Renal cortex interstitium (tissue), 15 donors: ENCODE measurements at places on chromosomes 2 and 18.

DNA sequence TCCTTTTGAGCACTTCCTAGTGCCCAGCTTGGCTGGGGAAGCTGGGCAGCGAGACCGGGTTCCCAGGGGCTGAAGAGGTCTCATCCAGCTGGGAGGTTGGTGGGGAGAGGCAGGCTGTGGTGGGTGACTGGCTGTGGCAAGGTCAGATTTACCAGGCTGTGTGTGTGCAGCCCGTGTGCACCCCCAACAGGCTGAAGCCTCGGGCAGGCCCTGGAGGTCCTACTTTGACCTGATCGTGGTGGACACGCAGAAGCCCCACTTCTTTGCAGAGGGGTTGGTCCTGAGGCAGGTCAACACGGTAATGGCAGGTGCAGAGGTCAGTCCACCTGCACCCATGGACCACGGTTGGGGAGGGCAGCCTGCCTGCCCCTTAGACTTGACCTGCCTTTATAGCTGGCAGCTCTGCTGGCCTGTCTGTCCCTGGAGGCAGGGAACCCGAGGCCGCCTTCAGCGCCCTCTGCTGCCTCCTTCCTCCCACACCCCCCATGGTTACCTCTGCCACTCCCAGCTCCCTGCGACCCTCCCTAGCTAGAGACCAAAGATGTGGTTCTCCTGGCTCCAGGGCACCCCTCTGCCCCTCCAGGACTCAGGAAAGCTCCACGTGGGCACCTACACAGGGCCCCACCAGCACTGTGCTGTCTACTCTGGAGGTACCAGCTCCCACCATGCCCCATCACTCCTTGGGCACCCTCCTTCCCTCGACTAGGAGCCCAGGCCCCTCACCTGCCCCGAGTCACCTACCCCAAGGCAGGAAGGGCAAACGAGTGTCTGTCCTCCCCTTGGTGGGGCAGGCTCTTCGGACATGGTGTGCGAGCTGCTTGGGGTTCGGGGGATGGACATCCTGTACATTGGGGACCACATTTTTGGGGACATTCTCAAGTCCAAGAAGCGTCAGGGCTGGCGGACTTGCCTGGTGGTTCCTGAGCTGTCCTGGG is 4.0 kb downstream of the NT5DC4 start:
- DNase-seq, result no peak

DNA sequence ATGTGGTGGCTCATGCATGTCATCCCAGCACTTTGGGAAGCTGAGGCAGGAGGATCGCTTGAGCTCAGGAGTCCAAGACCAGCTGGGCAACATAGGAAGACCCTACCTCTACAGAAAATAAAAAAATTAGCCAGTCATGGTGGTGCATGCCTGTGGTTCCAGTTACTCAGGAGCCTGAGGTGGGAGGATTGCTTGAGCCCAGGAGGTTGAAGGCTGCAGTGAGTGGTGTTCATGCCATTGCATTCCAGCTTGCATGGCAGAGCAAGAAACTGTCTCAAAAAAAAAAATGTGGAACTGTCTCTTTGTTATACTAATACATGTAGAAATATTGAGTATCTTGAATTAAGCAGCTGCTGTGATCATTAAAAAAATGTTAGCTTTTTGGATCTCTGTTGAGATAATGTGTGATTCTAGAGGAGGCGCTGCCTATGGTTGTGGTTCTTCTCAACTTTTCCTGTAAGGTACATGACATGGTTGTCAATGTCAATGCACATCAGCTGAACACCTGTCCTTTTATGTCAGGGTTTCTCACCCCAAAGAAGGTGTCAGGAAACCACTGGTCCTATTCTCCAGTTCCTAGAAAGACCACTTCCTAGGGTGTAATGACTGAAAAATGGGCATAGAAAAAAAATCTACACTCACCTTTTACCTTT is 34.7 kb upstream of the IL1RL1 start:
- no peak for DNase-seq

- DNase-seq, result no peak
Measured at GRCh38 chr2:174485788-174486562, 854 bp downstream of the GPR155 start.

- DNase-seq, result no peak
Measured at GRCh38 chr2:172230332-172230888, 127.7 kb upstream of the DLX2 start.

- DNase-seq, result no peak
Measured at GRCh38 chr2:152686321-152686720, 30.9 kb downstream of the PRPF40A start.

DNA sequence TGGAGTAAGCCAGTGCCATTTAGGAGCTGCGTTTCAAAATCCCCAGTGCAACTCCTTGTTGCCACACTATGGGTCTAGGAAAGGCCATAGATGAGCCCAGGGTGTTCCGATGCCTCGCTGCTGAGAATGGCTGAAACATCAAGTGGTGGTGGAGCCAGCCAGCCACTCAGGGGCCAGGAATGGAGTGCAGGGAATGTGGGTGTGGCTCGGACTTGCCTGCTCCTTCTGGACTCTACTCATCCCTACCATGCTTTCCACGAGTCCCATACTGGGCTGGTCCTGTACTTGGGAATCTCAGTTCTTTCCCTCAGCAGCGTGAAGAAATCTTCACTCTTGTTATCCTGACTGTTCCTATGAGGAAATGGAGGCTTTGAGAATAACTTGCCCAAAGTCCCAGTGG is 143.5 kb downstream of the INSIG2 start:
- DNase-seq, result no peak

GRCh38 chr2:56347881-56348280 is 164.1 kb downstream of the CCDC85A start:
- DNase-seq, result no peak

GRCh38 chr2:111119822-111120252 is 877 bp upstream of the BCL2L11 start:
- DNase-seq, result no peak

DNA sequence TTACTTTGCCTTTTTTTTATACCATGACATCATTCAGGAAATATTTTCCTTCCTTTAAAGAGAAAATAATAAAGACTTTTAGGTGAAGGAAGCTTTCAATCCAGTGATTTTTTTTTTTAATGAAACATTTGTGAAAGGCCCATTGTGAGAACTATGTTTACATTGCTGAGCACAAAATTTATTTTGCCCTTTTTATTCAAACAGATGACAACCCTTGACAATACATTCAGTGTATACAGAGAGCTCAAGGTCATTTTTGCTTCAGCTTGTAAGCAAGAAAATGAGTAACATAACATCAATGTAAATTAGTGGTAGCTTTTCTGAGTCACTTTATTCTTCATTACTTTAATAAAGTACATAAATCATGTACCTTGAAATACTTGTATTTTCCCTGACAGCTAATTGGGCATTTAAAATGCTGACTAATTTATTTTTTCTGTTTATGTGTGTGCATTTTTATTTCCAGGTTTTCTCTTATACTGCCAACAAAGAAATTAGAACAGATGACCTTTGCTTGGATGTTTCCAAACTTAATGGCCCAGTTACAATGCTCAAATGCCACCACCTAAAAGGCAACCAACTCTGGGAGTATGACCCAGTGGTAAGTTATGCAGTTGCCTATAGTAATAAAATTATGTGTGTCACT is 121.6 kb downstream of the GALNT1 start:
- no peak for DNase-seq

- DNase-seq, result no peak
Measured at GRCh38 chr2:207534417-207534816, 4.7 kb downstream of the CREB1 start.

DNA sequence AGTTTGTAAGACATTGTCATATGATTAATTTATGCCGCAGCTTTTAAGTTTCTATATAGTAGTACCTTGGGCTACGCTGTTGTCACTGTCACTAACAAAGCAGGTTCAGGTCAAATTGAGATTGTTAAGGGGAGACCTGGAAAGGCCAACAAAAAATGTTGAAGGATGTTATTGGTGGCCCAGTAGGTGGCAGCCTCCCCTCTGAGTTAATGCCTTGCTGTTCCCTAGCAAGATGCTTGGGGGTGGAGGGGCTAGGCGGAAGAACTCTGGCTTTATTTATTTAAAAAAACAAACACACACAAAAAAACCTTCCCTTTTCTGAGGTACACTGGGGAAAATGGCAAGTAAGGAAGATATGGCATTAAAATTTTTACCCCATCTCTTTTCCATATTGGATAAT is 128.3 kb upstream of the ATP5MC3 start:
- DNase-seq, result no peak

GRCh38 chr18:48663096-48663930 is 124.5 kb downstream of the CTIF start:
- DNase-seq, result no peak

GRCh38 chr2:219537657-219538488 is 5.7 kb downstream of the CHPF start:
- no peak for DNase-seq

DNA sequence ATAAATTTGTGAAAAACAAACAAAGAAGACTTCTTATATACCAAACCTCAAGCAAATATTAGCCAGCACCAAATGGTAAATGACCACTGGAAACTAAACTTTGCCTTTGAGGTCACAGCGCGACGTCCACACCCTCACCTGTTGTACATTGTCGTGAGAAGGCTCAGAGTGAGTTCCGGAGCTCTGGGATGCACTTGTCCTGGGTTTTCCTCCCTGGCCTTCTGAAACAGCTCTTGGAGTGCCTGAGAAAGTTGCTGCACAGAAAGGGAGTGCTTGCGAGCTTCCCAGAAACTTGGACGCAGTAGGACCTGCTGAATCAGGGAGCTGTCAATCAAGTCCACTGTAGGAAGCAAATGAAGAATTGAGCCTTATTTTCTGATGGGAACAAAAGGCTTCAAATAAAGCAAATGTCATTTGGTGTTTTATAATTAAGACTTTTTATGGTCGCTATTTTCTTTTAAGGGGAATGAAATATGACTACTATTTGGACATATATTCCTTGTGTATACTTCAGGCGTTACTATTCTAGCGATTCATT is 11.0 kb downstream of the DYTN start:
- DNase-seq, result no peak

DNA sequence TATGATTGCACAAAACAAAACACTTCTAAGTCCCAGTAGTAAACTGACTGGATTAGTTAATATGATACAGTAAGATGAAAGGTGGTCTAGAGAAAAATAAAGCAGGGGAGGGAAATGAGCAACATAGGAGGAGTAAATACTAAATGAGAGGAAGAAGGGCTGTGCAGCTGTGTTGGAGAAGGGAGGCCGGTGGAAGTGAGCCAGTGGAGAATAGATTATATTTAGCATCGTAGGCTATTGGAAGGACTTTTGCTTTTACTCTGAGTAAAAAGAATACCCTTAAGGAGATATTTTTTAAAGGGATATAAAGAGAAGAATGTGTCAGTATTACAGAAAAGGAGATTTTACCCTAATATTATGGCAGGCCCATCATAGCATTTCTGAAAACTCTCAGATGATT is 12.7 kb downstream of the WDR75 start:
- no peak for DNase-seq

DNA sequence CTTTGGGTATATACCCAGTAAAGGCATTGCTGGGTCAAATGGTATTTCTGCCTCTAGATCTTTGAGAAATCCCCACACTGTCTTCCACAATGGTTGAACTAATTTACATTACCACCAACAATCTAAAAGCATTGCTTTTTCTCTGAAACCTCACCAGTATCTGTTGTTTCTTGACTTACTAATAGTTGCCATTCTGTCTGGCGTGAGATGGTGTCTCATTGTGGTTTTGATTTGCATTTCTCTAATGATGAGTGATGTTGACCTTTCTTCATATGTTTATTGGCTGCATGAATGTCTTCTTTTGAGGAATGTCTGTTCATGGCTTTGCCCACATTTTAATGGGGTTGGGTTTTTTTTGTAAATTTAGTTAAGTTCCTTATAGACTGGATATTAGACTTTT is 382.6 kb upstream of the ZNF804A start:
- no peak for DNase-seq

GRCh38 chr2:180781276-180781675 is 199.1 kb upstream of the UBE2E3 start:
- no peak for DNase-seq

GRCh38 chr2:119282996-119283511 is 59.4 kb downstream of the STEAP3 start:
- DNase-seq, result no peak

- no peak for DNase-seq
Measured at GRCh38 chr2:72040629-72041571, 106.8 kb downstream of the CYP26B1 start.

DNA sequence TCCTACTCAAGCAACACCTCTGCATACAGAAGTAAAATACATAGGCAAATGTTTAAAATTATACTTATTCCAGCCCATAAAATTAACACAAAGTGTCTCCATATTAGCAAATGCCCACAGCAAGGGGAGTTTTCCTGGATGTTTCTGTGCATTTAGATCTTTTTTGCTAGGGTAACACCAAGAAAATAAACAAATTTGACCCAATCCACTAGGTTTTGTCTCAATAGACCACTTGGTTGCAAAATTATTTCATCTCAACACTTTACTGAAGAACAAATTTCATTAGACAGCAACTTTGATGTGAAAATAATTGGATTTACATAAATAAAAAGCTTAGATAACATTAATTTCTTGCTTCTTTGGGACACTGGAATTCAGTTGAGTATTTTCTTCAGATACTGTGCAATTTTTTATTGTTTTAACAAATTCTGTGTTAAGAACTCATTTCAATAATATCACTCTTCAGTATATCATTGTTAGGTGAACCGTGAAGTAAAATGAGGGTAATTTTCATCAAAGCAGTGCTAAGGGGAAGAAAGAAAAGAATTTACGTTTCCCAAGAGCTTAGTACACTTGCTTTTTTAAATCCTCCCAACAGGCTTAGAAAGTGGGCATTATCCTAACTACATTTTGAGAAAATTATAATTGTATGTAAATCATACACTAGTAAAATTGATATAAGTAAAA is 133.5 kb upstream of the TTC39C start:
- no peak for DNase-seq

GRCh38 chr2:232854082-232854481 is 16.0 kb upstream of the SNORC start:
- no peak for DNase-seq

- DNase-seq, result no peak
Measured at GRCh38 chr2:20005067-20005627, 7.3 kb downstream of the MATN3 start.

GRCh38 chr2:241616168-241617125 is 20.5 kb downstream of the THAP4 start:
- no peak for DNase-seq

- DNase-seq, result no peak
Measured at GRCh38 chr2:241134711-241135110, 14.6 kb downstream of the PASK start.

DNA sequence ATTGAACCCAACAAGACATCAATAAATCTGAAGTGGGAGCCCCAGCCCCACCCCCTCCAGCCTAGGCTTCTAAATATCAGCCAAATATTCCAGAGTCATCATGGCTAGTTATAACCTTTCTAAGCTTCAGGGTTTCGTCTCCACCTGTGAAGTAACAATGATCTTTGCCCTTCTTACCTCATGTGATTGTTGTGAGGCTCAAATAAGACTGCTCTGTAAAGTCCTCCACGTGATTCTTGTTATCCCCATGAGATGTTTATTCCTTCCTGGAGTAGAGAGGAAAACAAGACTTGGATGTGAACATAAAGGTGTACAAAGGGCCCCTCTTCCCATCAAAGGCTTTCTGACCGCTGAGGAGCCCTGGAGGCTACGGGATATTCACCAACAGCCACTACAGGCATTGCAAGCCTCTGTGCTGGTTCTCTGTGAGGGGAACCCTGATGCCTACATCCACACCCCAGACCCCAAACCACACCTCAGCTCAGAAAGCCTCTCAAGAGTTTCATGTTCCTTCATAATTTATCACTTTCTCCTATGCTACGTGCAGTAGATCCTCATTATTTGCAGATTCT is 20.1 kb upstream of the REEP1 start:
- DNase-seq, result no peak
